ENCODE measurements at places on chromosomes 7 and 10.

DNA sequence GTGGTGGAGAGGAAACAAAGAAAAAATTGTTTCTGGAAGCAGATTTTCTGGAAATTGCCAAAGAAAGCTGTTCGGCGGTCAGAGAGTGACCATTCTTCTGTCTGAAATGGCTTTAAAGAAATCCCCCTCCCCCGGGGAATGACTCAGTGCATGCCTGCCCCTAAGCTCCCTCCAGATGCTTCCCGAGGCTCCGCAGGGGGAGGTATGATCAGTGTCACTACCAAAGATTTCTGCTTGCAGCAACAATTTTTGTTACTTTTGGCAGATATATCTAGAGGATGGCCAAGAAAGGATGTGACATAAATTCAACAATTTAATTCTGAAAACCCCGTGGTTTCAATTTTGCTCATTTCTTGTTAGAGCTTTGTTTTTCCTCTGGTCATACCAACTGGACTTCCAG lies 163.9 kb downstream of the JCAD start:
- no peak for ATAC-seq

DNA sequence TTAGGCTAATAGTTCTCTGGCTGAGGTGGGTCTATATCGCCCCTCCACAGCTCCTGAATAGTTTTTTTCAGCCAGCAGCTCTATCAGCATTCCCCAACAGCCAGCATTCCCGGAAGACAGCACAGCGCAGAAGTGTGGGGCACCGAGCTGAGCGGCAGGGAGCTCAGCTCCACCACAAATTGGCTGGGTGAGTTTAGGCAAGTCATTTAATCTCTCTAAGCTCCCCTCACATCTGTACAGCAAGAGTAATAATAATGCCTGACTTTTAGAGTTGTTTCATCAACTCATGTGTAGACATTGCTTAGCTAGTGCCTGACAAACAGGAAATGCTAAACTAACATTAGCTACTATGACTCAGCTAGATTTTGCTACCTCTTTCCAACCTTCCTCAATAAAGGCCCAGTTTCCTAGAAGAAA lies 247.9 kb upstream of the PTN start:
- no peak for ATAC-seq

DNA sequence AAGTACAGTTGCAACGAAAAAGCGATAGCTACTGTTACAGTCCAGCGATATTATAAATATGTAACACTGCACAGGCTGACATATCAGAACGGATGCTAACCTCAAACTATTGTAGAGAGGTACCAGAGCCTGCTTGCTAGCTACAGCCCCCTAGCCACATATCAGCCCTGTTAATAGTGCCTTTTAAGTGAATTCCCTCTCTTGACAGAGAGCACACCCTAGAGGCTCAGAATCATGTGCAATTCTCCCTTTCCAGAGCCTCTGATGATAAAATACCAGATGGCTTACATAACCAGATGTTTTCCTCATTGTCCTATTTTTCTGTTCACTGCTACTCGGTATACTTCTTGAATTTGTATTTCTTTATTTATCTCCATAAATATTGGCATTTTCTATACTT lies 960.7 kb upstream of the CELF2 start:
- no peak for ATAC-seq

- peak; percentile 77 for ATAC-seq
Measured at GRCh38 chr10:22335173-22335933, 9.9 kb upstream of the SPAG6 start.

- ATAC-seq: no peak
Measured at GRCh38 chr10:22685926-22686325, 28.5 kb downstream of the PIP4K2A start.

DNA sequence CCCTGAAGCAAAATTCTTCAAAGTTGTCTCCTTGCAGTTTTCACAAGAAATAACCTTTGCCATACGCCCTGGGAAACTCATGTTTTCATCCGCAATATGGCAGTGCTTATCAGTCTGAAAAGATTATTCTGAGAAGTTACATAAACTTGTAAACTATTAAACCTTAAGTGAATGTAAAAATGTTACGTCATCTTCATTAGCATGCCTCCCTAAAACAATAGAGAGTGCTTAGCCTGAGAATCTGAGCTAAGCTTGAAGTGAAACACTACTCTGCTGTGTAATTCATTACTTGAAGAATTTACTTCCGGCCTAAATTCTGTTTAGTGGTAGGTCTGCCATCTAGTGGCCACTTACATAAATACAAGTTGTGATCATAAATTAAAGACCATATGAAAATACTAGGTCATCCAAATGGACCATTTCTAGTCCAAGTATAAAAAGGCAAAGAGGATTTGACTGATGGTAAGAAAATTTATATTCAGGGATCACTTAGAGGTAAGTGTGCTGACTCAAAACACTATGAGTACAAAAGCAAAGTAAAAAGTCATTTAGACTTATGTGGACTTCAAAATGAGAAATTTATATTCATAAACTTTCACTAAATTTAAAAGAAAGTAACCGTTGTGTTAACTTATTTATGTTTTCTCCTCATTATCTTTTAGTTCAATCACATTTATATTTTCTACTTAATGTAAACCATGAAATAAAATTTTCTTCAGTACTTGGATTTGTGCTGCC lies 745.1 kb upstream of the LRRTM3 start:
- ATAC-seq: peak; percentile 56

- ATAC-seq: no peak
Measured at GRCh38 chr10:77936697-77937567, 10.4 kb upstream of the DLG5 start.

- ATAC-seq: no peak
Measured at GRCh38 chr10:124529661-124530214, 68.1 kb downstream of the LHPP start.

- no peak for ATAC-seq
Measured at GRCh38 chr10:79013406-79013987, 55.3 kb upstream of the ZMIZ1 start.

- ATAC-seq: no peak
Measured at GRCh38 chr7:47799524-47799923, 148.7 kb downstream of the PKD1L1 start.

GRCh38 chr10:104122225-104123107 lies 495 bp downstream of the SFR1 start:
- ATAC-seq: no peak

DNA sequence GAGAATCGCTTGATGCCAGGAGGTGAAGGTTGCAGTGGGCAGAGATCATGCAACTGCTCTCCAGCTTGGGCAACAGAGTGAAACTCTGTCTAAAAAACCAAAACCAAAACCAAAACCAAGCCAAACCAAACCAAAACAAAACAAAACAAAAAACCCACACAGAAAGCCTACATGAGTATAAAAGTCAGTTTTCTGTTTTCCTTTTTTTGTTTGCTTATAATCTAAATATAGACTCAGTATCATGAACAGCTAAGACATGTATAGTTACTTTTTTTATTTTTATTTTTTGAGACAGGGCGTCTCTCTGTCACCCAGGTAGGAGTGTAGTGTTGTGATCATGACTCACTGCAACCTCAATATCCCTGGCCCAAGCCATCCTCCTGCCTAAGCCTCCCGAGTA lies 16.8 kb upstream of the MTPN start:
- ATAC-seq: peak; percentile 66

DNA sequence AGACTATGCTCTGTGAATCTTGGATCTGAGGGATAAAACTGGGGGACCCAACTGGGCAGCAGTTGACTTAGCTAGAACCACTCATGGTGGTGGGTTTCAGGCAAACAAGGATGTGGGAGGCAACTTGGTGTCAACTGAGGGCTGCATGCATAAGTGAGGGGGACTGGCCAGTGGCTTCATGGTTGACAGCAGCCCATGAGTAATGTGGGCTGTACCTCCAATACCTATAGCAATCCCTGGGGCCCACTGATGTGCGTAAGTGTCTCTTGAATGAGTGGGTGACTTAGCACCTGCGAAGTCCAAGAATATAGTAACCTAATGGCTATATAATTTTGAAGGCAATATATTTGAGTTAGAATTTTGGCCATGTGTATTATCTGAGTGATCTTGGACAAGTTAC lies 13.7 kb upstream of the MAP3K8 start:
- ATAC-seq: no peak
